NCI-H1694 treated with DMSO at 0.1 percent for 48 hours (cell line): ENCODE measurements at places on chromosomes 6 and 20.

DNA sequence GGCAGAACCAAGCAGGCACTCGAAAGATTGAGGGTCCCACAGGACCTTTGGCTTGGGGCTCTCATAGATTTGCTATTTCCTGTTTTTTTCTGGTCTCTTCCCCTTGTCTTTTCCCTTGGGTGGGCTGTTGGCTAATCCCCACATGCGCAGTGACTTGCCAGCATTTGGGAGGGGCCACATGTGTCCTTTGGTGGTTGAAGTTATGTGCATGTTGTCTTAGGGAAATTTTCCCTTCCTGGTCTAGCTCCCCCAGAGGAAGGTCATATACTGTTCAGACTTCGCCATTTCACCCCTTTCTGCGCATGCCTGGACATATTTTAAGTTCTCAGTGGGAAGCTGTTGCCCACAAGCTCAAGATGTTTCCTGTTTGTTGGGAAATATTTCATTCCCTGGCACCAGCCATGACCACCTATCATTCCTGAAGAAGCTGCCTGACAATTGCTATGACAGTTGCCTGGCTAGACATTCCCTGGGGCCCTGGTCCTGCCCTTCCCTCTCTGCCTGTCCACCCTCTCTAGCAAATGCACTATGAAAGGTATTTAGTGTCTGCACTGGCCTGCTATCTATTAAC lies 156.2 kb upstream of the THBS2 start:
- DNase-seq = no peak

- DNase-seq = no peak
Measured at GRCh38 chr6:149483334-149483725, 1.5 kb downstream of the ZC3H12D start.

DNA sequence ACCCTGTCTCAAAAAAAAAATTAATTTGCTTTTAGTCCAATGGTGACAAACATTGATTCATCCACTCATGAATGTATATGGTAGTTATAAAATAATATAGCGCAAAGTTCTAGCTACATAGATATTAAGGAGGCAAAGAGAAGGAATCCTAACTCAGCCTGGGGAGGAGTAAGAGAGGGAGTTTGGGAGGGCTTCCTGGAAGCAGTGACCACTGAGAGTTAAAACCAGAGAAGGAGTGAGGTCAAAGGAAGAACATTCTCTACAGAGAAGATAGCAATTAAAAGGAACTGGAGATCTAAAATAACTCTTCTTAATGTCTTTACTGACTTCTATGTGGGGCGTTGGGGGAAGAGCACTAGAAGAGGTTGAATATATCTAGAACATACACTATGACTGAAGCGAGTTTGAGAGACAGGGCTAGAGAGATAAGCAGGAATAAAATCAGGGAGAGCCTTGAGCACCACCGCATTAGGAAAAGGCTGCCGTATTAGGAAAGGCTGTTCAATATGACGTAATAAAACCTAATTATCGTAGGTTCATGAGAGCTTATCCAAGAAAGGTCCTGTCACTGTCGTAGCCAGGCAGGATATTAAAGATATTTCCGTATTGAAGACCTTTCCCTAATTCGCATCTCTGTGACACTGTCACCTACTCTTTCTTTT lies 81.8 kb upstream of the CNKSR3 start:
- DNase-seq = no peak

DNA sequence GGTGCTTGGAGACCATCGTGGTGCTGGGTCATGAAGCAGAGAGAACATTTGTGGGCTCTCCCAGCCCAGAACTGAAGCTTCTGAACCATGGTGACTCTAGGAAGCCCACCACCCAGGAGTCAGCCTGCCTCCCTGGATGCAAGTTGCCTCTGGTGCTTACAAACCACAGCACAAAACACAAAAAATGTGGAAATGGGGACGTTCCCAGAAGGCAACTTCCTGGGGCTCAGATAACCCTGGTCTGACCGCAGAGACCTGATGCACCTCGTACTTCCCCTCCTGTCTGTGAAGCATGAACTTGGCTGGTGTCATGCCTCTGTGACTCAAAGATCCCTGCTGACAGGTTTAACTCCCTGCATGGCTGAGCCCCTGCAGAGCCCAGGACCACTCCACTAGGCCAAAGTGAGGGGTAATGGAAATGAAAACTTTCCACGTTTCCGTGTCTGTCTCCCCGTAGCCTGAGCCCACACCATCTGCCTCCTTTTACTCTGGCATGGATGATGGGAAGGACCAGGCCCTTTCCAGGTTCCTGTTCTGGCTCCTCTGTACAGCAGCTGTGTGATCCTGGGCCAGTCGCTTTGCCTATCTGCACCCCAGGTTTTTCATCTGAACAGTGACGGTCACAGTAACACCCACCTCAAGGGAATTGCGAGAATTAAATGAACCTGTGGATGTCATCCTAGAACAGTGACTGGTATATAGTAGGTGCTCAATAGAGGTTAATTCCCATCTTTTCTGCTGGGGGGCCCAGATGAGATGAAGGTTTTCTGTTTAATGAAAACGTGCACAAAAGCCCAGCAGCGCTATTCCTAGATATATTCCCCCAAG lies 57.7 kb downstream of the PPP1R16B start:
- no peak for DNase-seq

DNA sequence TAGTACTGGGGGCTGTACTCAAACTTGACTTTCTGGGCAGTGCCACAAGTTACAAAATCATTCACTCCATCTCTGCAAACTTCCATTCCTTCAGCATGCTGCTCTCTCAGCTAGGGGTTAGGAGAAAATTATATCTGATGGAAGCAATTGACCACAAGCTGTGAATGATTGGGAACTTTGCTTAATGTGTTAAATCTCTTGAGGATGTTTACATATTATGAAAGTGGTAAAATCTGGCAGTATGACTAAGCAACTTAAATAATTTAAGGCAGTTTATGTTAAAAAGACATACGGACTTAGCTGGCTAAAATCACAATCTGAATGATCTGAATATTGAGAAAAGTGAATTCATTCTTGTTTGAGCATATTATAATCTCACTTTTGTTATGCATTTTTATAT lies 415.0 kb downstream of the PHF3 start:
- DNase-seq = no peak

DNA sequence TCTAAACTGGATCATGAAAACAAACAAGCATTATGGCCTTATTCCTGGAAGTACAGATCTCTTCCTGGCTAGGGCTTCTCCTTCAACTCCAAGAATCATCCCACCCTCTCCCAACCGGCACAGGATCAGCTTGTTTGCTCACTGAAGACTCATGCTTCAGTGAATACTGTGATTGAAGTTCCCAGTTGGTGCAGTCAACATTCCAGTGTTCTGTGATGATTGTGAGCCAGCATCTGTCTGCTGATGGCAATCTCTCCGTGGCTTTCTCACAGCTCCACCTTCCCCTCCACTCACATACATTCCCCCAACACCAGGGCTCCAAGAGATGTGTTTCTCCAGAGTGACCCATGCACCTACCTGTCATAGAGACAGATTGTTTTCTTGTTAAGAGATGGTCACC lies 421.3 kb upstream of the BTBD3 start:
- no peak for DNase-seq

GRCh38 chr6:156534594-156534993 lies 242.6 kb upstream of the ARID1B start:
- DNase-seq = no peak

DNA sequence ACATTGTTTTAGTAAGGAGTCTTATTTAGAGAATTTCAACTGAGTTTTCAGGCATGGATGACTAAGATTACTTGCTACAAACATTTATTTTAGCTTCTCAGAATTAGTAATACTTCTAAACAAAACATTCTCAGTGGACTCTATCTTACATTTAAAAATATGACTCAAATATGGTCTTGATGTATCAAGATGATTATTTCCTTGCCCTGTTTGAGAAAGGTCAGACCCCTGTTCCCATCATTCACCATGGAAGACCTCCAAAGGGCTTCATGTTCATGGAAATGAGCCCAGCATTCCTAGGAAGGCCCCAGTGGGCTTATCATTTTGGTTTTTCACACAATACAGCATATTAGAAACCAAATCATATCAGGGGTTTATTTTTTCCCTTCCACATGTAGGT lies 24.6 kb upstream of the TRPC4AP start:
- DNase-seq = no peak

DNA sequence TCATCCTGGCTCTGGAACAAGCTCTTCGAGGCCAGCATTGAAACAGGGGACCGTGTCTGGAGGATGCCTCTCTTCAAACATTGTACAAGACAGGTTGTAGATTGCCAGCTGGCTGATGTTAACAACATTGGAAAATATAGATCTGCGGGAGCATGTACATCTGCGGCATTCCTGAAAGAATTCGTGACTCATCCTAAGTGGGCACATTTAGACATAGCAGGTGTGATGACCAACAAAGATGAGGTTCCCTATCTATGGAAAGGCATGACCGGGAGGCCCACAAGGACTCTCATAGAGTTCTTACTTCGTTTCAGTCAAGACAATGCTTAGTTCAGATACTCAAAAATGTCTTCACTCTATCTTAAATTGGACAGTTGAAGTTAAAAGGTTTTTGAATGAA lies 3.6 kb upstream of the CDKN1A start:
- DNase-seq = no peak

DNA sequence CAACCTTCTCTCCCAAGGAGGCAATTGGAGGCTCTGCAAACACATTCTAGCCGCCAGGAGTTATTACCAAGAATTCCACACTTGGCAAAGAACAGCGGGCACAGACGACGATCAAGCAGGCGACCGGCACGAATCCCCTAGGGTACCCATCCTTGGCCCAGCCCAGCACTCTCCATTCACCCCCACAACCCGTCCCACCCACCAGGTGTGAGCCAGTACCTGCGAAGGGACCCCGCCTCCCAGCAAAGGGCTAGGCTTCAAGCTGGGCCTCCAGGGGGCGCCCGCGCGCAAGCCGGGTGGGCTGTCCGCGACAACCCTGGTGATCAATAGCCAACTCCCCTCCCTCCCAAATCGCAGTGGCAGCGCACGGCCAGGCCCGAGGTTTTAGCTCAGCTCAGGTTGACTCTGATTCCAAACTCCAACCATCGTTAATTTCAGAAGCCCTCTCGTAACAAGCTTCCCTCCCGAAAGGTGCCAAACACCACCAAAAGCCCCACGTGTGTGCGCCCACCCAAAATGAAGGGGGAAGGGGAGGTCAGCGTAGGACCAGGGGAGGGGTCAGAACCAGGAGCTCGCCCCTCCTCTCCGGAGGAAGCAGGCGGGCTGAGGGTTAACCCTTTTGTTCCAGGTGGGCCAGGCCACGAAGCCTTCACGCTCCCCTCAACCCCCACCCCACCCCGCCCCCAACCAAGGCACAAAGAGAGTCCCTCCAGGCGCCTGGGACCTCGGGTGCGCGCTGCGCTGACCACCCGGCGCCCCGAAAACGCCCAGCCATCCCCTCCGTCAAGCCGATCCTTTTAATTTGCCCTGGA lies 2.1 kb downstream of the SALL4 start:
- DNase-seq = no peak

DNA sequence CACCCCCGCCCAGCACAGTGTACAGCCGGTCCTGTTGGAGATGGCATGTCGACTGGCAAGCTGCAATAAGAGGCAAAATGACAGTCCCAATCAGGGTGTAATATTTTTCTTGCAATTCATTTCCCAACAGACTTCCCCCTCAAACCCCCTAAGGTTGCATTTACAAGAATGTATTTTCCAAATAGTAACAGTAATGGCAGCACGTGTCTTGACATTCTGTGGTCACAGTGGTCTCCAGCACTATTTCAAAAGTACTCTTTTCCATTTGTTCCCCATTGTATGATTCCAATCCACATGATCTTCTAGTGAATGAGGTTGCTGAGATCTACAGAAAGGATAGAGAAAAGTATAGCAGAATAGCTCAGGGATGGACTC lies 97.8 kb upstream of the CARMIL1 start:
- no peak for DNase-seq

GRCh38 chr6:167093922-167094432 lies 28.9 kb upstream of the CCR6 start:
- DNase-seq = no peak
